ENCODE measurements at places on chromosomes 6 and 20.

- no peak for DNase-seq
Observed at GRCh38 chr6:156131221-156131903, 645.8 kb upstream of the ARID1B start.

DNA sequence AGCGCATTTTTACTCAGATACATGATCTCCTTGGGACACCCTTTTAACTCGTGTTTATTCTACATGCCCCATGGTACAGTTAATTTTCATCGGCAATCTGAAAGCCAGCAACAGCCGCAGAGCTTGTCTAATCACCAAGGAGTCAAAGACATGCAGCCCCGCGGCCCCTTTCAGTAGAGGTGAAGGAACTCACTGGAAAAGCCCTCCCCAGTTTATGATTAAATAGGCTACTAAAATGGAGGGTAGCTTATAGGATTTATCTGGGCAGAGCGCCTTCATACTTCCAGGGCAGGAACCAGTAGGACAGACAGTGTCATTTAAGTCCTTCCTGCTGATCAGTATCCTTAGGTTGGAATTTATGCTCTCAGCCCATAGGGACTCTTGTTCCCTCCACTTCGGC lies 83.5 kb downstream of the DHX35 start:
- no peak for DNase-seq

DNA sequence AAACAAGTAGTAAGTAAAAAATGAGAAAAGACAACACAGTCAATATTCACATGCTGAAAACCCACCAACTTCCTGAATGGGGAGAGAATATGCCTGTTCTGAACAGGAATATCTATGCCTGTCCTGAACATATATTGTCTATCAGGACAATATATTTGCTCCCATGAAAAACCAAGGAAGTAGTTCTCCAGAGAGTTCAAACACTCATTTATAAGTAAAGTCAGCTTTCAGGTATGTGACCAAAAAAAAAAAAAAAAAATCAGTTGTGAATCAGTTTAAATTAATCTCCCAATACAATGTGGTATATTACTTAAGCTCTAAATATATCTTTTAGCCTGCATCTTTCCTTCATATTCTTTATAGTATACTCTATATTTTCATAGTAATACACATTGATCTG lies 119.5 kb downstream of the MYB start:
- DNase-seq: peak; percentile 33

- DNase-seq: no peak
Observed at GRCh38 chr20:36030149-36030548, 61.8 kb downstream of the CNBD2 start.

GRCh38 chr20:40887105-40887504 lies 141.5 kb upstream of the TOP1 start:
- no peak for DNase-seq

GRCh38 chr6:73081955-73082354 lies 143.3 kb downstream of the KHDC1L start:
- DNase-seq: no peak

DNA sequence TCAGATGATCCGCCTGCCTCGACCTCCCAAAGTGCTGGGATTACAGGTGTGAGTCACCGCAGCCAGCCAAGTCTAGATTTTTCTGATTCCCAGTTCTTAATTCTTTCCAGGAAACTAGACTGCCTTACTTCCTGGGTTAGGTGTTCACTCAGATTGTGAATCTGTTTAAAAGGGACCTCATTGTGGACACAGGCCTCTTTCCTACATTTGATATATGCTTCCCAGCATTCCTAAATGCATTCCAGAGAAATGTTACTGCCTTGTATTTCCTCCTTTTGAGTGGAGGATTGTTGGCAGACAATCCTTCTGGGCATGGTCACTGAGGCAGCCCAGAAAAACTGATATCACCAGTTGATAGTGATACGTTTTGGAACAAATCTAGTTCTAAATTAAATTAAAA lies 15.7 kb downstream of the TMEM181 start:
- DNase-seq: peak; percentile 44

GRCh38 chr6:170221753-170222400 lies 69.0 kb downstream of the DLL1 start:
- no peak for DNase-seq

- DNase-seq: no peak
Observed at GRCh38 chr6:81969814-81970213, 217.3 kb upstream of the TENT5A start.
